Common myeloid progenitor, CD34-positive (primary cell): ENCODE measurements at places on chromosomes 13 and 19.

- no peak for DNase-seq
Measured at GRCh38 chr19:27740396-27740795, 1472.6 kb downstream of the UQCRFS1 start.

DNA sequence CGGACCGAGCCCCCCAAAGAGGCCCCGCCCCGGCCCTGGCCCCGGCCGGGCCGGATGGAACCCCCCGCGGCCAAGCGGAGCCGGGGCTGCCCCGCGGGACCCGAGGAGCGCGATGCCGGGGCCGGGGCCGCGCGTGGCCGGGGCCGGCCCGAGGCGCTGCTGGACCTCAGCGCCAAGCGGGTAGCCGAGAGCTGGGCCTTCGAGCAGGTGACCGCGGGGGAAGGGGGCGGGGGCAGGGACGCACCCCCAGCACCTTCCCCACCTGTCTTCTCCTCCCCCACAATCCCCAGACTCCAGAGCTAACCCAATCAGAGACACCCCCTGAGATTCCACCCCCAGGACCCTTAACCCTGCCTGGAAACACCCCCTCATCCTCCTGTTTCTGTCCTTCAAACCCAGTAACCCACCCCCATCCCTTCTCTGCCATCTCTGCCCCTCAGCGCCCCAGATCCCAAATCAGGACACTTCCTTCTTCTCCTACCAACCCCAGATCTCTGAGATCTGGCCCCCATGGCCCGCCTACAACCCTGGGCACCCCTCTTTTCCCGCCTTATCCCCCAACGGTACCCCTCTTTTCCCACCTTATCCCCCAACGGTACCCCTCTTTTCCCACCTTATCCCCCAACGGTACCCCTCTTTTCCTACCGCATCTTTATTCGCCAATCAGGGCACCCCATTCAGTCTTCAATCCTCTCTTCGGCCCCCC is 505 bp downstream of the ZSWIM4 start:
- DNase-seq = peak; percentile 28

DNA sequence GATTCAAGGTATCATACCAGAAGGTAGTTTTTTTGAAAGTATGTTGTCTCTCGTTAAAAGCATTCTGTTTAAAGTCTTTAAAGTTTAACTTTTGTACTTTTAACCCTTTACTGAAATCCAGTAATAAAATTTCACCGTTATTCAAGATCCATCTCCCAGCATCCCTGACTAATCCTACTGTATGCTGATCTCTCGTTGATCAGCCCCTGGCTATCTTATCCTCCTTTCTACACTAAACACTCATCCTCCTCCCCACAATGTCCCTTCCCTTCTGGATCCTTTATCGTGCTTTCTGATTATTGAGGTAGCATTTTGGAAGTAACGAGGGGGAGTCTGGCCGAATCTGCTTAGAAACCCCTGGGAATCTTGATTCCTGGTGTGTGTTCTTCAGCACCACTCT is 1.3 kb downstream of the TPP2 start:
- no peak for DNase-seq

DNA sequence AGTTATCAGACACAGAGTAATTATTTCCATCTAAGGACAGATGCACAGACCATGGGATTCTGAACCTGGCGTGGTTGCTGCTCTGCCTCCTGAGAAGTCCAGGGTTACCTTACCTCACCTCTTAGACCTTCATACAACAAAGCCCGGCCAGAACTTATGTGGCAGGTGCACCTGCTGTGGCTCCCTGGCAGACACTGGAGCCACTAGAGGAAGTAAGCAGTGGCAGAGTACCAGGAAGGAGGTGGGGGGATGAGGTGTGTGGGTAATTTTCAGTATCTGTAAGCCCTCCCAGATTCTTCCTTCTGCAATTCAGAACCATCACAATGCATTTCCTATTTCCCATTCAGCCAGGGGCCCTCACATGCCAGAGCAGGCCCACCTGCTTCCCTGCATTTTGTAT is 106.1 kb upstream of the DOCK9 start:
- DNase-seq = peak; percentile 12

GRCh38 chr13:83272652-83273240 is 609.5 kb downstream of the SLITRK1 start:
- no peak for DNase-seq

- no peak for DNase-seq
Measured at GRCh38 chr13:112144616-112145550, 77.9 kb downstream of the SOX1 start.

- no peak for DNase-seq
Measured at GRCh38 chr19:11010041-11010440, 49.2 kb downstream of the SMARCA4 start.

- no peak for DNase-seq
Measured at GRCh38 chr19:33640773-33641172, 19.0 kb downstream of the CHST8 start.

DNA sequence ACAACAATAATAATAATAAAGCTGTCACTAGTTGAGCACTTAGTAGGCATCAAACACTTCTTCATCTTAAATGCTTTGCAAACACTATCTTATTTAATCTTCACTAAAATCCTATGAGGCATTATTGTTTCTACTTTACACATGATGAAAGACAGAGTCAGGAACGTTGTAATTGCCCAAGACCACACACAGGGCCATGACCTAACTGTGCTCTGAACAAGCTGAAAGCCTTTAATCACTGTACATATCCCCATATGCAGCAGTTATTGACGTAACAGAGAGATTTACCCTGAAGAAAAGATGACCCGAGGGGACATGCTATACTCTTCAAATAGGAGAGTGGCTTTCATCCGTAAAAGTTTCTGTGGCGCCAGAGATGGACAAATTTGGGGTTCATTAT is 53.0 kb downstream of the SACS start:
- no peak for DNase-seq
